ENCODE measurements at places on chromosomes 3 and 15.

- peak; percentile 58 for DNase-seq
These were observed 257.2 kb downstream of the NFKBIZ start for GRCh38 chr3:102106416-102107097.

- DNase-seq: peak; percentile 98
These were observed 545.0 kb downstream of the ZPLD1 start for GRCh38 chr3:102979682-102980354.

DNA sequence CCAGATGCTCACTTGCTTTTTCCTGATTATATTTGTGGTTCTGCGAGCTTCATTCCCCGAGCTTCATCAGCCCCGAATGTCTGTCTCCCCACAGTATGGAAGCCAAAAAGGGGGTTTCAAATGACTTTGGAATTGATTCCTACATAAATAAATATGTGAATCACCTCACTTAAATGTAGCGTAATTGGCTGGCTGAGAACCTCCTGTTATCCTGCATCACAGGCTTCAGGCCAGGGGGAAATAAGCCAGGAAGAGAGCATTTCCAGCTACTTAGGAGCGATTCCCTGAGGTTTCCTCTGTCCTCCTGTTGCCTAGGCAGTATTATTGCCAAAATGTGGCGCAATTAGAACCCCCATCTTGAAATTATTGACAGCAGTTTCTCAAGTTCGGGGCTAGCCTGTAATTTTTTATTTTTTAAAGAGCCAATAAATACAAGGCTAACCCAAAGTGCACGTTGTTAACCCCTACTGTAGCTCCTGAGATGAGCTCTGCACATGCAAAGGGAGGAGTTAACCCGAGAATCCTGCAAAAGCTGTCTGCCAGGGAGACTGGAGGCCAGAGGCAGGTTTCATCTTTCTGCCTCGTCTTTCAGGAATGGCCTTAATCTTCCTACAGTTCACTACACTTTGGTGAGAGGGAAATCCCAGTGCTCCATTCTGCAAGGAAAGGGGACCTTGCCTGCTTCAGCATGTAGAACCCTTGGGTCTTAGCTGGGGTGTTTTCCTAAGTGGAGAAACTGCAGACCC is 148.2 kb downstream of the ADAMTS9 start:
- DNase-seq: peak; percentile 83

GRCh38 chr3:184543843-184544512 is 17.6 kb upstream of the EPHB3 start:
- peak; percentile 90 for DNase-seq

DNA sequence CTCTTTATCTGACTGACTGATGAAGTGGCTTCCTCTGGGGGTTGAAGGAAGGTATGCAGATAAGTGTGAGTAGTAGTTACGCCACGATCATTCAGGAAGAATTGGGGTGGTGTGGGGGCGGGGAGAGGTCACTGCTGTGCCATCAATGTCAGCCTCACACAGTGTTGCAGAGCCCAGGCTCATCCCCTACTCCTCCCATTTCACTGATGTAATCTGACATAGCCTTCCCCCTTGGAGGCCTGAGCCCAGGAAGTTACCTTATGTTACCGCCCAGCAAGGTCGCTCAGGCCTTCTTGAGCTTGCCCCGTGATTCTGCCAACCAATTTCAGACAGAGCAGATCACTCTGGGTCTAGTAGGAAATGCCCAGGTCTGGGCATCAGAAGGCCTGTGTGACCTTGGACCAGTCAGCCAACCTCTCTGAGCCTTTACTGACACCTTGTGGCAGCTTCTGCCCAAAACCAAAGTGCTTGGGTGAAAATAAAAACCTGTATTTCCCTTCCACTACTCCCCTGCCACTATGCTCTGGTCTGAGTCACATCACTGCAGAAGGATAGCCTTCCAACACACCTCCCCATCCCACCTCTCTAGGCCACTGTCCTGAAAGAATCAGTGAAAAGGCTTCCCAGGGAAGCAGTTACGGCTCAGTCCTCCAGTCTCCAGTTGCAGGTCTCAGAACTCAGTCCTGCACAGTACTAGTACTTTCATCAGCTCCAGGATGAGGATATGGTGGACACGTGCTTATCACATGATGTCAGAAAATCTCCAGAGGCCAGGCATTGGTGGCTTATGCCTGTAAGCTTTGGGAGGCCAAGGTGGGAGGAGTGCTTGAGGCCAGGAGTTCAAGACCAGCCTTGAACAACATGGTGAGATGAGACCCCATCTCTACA is 28.1 kb upstream of the INSYN1 start:
- peak; percentile 24 for DNase-seq

GRCh38 chr3:115403786-115404185 is 219.5 kb upstream of the GAP43 start:
- no peak for DNase-seq

DNA sequence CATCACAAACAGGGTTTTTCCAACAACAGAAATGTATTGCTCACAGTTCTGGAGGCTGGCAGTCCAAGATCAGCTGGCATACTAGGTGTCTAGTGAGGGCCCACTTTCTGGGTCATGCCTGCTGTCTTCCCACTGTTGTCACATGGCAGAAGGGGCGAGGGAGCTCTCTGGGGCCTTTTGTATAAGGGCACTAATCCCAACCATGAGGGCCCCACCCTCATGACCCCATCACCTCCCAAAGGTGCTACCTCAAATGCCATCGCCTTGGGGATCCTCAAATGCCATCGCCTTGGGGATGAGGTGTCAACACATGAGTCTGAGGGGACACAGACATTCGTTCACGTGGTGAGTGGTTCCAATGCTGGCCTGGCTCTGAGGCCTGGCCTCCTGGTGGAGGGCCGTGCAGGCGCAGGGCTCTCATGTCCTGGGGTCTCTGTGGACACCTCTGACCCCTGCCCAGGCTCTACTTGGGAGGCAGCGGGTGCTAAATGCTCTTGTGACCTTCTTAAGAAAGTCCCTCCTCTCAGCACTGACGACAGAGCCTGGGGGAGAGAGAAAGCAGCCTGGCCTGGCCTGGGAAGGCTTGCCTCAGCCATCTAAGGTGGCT is 16.8 kb downstream of the NUP210 start:
- no peak for DNase-seq

- no peak for DNase-seq
These were observed 392.8 kb upstream of the LRRC3B start for GRCh38 chr3:26229801-26230200.

DNA sequence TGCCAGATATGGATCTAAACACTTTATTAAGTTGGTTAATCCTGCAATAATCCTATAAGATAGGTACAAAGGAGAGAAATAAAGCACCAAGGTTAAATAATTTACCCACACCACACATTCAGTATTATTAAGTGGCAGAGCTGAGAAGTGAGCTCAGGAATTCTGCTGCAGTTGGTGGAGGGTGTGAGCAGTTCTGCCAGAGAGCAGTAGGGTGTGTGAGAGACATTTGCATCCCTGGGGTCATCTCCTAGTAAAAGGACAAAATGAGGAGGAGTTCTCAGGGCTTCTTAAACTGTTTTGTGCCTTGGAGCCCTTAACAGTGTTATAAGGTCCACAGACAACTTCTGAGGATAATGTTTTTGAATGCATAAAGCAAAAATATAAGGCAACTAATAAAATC is 484.5 kb downstream of the TAFA4 start:
- no peak for DNase-seq

DNA sequence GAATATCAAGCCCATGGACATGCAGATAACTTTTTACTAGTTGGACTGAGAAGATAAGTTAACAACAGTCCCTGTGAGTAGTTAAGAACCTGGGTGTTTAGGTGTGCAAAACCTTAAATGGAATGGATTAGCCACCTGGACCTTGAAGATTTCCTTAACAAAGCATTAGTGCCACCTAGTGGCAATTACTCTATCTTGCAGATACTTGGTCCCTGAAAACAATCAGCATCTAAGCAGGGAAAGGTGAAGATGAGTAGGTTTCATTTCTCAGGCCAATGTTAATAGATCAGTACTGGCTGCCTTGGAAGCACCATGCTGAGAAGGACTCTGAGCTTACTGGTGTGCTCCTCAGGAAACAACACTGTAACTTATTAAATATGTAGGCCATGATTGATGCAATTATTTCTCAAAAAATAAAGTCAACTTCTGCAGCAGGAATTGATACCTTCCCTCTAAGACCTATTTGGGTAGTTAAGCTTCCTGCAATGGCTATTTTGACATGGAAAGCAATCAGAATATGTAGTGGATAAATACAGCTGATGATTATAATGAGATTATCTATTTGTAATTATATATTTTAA is 329.4 kb downstream of the TBC1D5 start:
- DNase-seq: peak; percentile 85

- DNase-seq: peak; percentile 80
These were observed 16.1 kb upstream of the LARP6 start for GRCh38 chr15:70870051-70870450.

- DNase-seq: no peak
These were observed 1.9 kb upstream of the DPPA4 start for GRCh38 chr3:109339197-109339596.

- DNase-seq: peak; percentile 16
These were observed 250.9 kb upstream of the SEMA6D start for GRCh38 chr15:47466357-47466756.

DNA sequence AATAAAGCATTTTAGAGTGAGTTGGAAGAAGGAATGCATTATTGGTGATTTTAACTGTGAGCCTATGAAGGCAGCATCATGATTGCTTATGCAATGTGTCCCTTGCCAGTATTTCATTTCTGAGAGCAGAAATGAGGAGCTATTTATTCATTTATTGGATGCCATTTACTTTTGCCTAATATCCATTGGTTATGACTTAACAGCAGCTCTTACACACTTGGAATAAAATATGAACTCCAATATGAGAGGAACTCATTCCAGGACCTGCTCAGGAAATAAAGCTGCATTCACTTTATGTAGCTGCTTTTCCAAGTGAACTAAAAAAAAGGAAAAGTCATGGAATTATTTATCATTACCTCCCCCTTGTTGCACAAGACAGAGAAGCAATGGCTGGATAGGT is 280.1 kb downstream of the LRTM1 start:
- no peak for DNase-seq

DNA sequence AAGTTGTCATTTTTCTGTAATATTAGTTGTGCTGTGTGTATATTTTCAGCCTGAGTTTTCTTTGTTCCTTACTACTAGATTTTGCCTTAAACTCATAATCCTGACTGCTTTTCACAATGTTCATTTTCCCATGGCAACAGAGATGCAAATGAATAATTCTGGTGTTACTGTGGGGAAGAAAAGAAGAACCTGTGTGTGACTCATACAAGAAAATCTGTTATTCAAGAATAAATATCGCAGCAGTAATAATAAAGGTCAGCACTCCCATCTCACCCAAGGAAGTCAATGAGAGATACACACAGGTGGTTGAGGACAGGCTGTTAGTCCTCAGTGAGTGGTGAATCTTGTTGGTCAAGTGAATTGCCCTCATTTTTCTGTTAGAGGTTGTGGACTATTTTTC is 656.6 kb upstream of the NAALADL2 start:
- DNase-seq: peak; percentile 18

GRCh38 chr3:177781686-177782161 is 584.4 kb upstream of the TBL1XR1 start:
- peak; percentile 92 for DNase-seq

DNA sequence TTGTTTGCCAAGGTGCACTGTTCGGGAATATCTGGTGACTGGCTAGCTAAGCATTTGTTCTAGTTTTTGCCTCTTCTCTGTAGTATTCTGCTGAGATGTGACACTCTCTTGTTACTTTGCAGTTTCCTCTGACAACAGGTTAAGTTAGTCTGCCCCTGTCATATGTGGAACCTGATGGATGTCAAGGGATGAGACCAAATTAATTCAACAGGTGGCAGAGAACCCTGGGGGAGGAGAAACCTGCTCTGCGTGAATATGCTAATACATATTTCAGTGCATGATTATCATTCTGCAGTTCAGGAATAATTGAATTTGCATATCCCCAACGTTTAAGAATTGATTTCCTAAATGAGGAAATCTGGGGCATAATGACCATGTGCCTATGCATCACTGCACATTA is 777.3 kb downstream of the PDCD6IP start:
- DNase-seq: no peak

DNA sequence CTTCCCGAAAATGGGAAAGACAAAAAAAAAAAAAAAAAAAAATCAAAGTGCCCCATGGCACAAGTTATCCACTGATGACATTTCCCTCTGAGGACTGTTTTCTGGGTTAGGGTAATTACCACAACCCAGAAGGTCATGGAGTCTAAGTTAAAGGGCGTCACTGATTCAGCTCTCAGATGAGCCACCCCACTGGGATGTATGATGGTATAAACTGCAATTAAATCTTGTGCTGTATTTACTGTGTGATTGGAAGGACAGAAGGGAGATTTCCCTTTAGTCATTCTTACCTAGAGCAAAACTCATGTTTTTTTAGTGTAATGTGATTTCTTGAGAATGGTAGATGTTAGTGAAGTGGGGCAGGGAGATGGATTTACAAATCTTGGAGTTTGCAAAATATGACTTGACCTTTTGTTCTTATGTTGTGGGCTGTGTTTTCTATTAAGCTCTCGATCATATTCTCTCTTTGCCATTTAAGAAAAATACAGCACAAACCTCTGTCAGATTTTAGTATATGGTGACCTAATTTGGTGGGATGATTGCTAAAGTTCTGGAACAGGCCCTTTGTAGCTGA is 244.2 kb downstream of the PTPRG start:
- peak; percentile 54 for DNase-seq

- no peak for DNase-seq
These were observed 58.5 kb downstream of the LIPC start for GRCh38 chr15:58490086-58490887.

DNA sequence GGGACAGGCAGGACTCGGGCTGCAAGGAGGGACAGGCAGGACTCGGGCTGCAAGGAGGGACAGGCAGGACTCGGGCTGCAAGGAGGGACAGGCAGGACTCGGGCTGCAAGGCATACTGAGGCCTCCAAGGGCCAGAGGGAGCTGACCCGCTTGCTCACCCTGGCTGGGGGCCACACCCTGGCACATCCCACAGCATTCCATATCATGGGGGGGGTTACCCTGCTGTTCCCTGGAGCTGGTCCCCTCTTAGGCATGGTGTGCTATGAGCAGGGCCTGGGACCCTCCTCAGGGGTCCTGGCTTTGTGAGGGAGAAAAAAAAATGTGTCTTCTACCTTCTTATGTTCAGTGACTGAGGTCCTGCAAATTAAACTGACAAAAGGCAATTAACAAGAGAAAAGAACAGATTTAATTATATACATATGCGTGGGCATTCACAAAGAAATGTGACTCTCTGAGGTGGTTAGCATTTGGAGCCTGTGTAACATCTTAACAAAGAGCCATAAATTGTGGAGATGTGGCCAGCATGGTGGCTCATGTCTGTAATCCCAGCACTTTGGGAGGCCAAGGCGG is 97.6 kb upstream of the ALDH1A3 start:
- no peak for DNase-seq

DNA sequence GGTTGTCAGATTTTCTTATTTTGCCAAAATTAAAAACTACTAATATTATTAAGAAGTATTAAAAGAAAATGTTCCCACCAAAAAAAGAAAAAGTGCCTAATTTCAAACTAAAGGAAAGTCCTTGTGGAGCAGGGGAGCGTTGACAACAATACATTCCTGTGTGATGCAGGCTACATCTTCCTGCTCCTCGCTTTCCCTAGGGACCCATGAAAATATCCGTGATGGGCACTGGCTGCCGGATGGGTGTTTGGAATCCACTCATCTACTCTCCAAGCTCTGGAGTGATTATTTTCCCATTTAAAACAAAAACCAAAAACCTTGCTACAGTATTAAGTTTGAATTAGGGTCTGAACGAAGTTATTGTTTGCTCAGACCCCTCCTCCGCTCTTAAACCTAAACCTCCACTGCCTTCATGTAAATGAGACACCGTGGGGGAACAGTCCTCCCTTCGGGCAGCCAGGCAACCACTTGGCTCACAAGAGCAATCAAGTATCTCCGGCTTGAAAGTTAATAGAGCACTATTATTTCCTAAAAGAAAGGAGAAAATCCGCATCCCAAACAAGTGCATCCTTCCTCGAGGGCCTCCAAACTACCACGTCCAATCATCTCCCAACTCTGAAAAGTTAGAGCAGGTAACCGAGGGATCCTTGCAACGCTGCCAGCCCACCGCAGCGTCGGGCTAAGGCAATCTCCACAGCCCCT is 1.5 kb downstream of the ITGB5 start:
- DNase-seq: peak; percentile 50
